Activated CD4-positive, alpha-beta memory T cell treated with anti-CD3 and anti-CD28 coated beads for 36 hours (primary cell): ENCODE measurements at places on chromosomes 2 and 18.
A peak's percentile ranks its signal among the peaks of the same experiment; 100 is the strongest.

DNA sequence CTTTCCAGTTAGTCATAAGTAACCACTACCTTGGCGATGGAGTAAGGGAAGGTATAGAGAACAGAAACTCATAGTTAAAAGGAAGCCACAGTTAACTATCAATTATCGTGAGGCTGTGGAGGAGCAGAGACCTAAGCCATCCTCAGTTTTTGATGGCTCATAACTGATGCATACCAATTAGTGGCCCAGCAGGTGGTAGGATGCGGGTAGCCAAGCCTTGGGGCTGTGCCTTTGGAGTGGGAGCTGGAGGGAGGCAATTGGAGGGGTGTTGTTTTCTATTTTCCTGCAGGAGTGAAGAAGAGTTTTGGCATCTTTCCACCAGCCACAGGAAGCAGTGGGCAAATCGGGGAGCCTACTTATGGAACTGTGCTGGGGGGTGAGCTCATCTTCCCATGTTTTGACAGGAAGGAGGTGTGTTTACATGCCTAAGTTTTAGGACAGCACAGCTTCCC is 194.8 kb downstream of the TPGS2 start:
- DNase-seq: no peak

DNA sequence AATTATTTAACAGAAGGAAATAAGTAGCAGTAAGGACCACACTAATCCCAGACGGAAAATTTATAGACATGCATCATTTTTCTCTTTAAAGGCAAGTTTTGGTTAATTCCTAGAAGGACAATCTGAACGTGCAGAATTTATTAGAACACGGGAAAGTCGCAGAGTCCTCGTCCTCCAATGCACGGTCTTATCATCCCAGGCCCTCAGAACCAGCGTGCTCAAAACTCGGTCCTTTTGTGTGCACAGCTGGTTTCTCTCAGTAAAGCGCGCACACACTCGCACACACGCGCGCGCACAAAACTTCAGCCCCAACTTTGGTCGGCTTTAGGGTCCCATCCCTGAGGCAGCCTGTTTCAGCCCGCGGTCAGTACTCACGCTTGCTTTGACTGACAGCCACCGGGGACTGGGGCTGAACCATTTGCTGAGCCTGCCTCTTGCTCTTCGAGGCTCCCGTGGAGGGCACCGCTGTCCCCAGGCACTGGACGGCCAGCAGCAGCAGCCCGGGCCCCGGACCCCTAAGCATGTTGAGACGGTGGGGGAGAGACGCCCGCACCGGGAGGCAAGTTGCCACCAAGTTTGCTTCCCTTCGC is 493 bp downstream of the FN1 start:
- DNase-seq: peak; percentile 9

DNA sequence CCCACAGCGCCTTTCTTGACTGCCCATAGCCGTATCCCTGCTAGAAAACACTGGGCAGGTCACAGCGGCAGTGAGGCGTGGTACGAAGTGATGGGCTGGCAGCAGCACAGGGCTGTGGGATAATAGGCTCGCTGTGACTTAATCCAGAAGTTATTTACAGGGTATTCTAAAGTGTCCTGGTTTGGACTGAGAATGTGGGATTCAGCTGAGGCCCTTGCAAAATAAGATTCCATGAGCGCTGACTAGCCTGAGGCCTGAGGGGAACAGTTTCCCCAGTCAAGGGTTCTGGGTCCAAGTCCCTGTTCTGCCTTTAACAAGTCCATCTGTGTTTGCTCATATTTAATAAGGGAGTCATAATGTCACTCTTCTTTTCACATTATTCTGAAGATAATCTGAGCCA is 34.6 kb downstream of the SETBP1 start:
- DNase-seq: no peak

DNA sequence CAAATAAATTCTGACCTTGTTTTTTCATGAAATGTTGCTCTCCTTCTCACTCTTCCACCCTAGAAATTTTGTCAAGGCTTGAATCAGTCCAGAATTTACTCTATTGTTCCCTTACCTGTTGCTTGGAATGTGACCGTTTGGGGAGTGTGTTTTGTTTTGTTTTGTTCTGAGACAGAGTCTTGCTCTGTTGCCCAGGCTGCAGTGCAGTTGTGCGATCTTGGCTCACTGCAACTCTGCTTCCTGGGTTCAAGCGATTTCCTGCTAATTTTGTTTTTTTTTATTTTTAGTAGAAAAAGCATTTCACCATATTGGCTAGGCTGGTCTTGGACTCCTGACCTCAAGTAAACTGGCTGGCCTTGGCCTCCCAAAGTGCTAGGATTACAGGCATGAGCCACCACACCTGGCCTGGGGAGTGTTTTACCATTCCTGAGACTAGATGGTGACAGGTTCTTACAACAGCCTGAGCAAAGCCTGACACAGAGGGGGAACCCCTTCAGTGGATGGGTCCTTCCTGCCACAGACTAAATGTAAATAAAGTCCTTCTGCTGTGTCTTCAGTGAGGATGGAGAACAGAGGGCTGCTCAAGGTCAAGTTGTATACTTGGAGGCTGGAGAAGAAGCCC is 52.0 kb downstream of the HAUS1 start:
- DNase-seq: peak; percentile 68

- no peak for DNase-seq
Observed at GRCh38 chr2:109437325-109438090, 176.3 kb downstream of the SEPTIN10 start.

GRCh38 chr2:188551671-188552070 is 260.0 kb downstream of the GULP1 start:
- no peak for DNase-seq

GRCh38 chr2:156666130-156666785 is 230.1 kb downstream of the GPD2 start:
- no peak for DNase-seq

DNA sequence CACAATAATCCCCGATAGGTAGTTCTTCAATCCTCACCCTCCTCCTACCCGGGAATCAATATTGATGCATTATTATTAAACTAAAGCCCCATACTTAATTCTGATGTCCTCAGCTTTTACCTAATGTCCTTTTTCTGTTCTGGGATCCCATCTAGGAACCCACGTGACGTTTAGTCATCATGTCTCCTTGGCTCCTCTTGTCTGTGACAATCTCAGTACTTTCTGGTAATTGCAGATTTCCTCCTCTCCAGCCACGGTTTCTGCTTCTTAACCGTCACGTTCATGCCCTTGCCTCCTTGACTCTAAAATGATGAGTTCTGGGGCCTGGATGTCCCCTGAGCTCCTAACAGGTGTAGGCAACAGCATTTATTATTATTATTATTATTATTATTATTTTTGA is 2.9 kb upstream of the DGKD start:
- no peak for DNase-seq

DNA sequence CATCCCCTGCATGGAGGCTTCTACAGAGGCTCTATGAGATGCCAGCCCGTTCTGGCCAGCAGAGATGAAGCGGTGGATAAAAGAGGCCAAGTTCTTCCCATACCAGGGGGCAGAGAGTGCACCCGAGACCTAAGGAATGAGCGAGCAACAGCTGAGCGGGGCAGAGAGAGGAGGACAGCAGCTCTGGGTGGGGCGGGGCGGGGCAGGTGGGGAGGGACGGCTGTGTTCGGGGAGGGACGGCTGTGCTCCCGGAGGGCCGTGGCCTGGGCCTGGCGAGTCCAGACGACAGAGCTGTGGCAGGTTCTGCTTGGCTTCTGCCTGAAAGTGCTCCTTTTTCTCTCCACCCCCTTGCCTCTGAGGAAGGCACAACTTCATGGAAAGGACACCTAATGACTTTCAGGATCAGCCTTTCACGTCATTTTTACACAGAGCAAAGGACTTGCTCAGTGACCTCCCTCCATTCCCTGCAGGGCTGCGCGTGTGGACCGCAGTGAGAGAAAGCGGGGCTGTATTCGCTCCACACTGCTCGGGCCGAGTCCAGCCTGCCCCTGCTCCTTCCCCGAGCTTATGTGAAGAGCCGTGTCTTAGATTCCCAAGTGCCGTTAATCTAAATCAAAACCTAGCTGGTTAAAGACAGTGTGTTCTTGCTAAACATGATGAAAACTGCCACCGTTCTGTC is 232.9 kb downstream of the HDAC4 start:
- DNase-seq: no peak

DNA sequence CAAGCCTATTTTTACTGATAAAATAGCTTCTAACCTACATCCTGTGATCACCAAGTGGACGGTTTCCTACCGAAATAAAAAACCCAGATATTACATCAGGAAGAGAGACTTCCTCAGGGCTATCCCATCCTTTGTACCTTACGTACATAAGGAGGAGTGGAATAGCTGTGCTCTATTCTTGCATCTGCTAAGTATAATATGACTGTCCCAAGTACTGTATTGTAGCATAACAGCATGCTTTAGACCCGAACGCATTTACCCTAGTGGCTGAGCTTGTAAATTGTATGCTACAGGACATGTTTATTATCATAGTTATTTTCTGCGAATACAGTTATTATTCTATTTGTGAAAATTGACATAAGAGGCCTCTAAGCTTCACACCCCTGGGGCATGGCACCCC is 302.4 kb downstream of the CLIP4 start:
- DNase-seq: no peak

GRCh38 chr2:43131051-43131889 is 95.1 kb downstream of the ZFP36L2 start:
- peak; percentile 91 for DNase-seq

DNA sequence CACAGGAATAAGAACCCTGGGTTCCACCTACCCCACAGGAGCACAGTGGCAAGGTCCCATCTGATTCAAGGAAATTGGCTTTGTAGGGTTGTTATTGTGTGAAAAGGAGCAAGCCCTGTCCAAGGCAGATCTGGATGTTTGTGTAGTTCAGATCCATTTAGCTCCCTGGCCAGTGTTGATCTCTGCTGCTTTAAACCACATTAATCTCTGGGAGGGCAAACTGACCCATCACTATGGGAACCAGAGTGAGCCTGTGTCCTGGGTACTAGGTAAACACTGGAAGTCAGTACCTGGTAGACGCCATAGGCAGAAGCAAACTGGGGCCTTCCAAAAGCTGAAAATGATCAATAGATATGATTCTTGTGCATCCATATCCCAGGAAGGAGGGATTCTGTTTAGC is 271.5 kb upstream of the EPAS1 start:
- DNase-seq: no peak

DNA sequence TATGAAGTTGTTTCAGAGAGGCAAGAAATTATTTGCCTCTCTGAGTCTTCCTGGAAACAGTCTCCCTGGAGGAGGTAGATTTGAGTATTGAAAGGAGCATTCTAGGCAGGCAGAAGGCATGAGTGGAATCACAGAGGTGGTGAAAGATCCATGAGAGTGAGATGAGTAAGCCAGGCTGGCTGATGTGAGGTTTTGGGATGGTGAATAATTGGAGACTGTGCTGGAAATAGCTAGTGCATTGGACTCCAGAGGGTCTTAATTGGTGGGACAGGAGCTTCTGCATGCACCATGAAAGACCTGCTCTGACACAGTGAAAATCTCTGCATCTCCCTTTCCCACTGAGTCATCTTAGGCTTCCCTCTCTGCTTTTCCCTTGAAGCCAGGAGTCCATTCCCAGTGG is 46.3 kb downstream of the CDC42EP3 start:
- no peak for DNase-seq

GRCh38 chr2:191415858-191416257 is 170.7 kb downstream of the MYO1B start:
- DNase-seq: no peak

GRCh38 chr18:75200605-75201280 is 8.2 kb downstream of the PTGR3 start:
- no peak for DNase-seq

- DNase-seq: no peak
Observed at GRCh38 chr2:217683106-217683870, 319.5 kb downstream of the TNS1 start.

GRCh38 chr2:72539071-72539552 is 286.7 kb downstream of the EXOC6B start:
- no peak for DNase-seq

DNA sequence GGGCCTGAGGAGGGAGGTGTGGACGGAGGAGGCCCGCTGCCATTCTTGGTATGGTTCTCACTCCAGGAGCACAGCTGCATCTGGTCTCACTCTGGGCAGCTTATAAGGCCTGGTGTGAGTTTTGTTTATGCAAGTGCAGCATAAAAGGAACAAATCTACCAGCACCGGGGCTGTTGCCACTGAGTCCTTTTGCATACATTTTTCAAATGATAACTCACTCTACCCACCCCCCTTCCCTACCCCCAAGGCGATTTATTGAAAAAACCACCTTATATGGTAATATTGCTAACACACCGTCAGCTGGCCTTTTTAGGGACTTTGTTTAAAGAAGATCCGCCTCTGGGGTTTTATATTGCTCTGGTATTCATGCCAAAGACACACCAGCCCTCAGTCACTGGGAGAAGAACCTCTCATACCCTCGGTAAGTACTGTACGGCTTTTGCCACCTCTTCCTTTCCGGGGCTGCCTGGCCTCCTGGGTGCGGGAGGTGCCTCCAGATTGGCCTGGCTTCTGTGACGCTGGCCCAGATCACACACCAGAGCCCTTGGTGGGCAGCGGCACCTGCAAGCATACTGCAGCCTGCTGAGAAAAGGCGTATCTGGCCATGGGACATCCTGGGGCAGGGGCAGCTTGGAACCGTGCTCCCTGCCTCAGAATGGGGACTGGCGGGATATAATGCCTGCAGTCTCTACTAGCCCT is at the start of gene ACTG2:
TSS of gene ACTG2 (plus strand) at position 378 of the 699 bp plus-strand sequence. CDS start 8,304 bp downstream, outside the sequence.
- DNase-seq: no peak

DNA sequence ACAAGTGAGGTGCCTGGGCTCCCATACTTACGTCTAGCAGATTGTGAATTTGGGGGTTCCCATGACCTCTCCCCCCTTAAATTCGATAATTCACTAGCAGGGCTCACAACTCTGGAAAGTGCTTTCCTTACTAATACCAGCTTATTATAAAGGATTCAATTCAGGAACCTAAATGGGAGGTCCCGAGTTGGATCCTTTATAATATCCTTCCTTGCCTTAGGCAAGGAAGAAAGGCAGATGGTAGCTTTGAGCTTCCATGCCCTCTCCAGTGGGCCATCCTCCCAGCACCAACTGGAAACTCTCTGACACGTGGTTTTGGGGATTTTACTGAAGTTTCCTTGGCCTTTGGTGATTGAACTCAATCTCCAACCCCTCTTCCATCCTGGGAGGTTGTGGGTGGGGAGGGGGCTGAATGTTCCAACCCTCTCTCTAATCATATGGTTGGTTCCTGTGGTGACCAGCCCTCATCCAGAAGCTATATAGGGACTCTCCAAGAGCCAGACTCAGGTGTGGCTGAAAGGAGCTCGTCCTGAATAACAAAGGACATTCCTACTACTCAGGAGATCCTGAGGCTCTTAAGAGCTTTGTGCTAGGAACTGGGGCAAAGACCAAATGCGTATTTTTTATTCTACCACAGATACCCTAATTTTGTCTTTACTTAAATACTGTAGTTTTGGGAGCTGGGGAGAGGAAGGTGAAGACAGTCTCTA is 62.2 kb downstream of the HAUS1 start:
- DNase-seq: no peak

- DNase-seq: peak; percentile 2
Observed at GRCh38 chr2:240519396-240520129, 38.2 kb downstream of the ANKMY1 start.

DNA sequence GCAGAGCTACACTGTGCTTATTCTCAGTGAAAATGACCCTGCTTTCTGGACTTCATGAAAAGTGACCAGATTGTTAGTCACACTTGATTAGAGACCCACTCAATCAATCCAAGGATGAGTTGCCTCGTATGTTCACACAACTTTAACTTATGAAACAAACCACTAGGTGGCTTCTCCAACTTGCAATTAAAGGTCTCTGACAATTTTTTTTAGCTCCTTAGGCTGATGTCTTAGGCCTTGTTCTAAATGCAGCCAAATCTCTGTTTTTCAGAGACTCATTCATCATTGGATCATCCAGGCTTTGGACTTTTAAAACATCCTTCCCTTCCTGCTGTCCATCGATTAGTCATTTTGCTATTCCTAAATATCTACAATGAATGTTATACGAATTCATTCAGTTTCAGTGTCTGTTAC is 63.4 kb downstream of the MREG start:
- DNase-seq: no peak
